Heart left ventricle (tissue), 16 donors: ENCODE measurements at places on chromosomes 13 and 19. TPM values are rescaled to one million over a fixed set of nuclear protein-coding genes. Genes with fewer than 3 reads are reported as not detected.

CADM4 gene
- 7.8 TPM for total RNA-seq

ZNF547 gene
- total RNA-seq = 3.7 TPM

LHB gene
- total RNA-seq = not detected

HSD11B1L gene
- total RNA-seq = 13.4 TPM

DKKL1 gene
- not detected for total RNA-seq

SLAIN1 gene
- total RNA-seq = 14.9 TPM

AXL gene
- total RNA-seq = 13.2 TPM

LYPD5 gene
- total RNA-seq = 1.2 TPM

NRTN gene
- total RNA-seq = 13.9 TPM

DNA sequence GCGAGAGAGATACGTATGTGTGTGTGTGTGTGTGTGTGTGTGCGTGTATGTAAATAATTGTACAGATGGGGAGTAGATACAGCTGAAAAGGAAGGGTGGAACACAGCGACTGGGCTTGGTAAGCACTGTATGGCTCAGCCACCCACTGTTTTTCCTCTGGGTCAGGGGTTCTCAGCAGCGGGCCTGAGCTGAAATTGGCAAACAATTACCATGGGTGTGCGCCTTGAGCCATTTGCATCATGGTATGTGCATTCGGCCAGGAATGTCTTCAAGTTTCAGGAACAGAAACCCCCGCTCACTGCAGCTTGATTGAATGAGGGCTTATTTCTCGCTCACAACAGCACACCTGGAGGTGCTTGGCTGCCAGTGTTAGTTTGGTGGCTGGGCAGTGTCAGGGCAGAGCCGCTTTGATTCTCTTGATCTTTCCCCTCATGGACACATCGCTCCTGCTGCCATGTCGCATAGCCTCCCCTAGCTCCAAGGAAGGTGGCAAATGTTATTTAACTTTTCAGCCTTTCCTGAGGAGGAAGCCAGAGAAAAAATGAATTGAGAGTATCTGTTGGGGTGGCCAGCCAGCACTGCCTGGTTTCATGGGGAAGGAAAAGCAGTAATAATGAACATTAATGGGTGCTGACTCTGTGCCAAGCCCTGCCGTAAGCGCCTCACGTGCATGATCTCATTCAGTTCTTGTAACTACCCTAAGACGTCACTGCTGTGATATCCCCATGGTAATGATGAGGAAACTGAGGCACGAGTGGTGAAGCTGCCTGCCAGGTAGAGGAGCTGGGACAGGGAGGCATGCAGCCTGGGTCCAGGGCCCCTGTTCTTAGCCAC lies 126.9 kb downstream of the SIPA1L3 start:
- DNase-seq = no peak

DNA sequence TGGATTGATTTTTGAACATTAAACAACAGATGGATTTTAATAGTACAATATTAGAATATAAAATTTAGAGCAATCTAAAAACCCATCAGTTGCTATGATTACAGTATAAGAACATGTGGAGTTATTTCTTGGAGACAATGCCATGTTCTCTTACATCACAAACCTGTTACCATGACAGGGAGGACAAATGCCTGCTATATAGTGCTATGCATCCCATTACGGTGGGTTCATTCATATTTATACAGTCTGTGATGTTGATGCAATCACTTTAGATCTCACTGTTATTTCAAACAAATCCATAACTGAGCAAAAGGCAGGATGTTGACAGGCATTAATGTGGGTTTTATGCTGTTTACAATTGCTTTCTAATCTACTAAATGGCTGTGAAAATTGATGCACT lies 467.5 kb downstream of the DIAPH3 start:
- no peak for DNase-seq

DNA sequence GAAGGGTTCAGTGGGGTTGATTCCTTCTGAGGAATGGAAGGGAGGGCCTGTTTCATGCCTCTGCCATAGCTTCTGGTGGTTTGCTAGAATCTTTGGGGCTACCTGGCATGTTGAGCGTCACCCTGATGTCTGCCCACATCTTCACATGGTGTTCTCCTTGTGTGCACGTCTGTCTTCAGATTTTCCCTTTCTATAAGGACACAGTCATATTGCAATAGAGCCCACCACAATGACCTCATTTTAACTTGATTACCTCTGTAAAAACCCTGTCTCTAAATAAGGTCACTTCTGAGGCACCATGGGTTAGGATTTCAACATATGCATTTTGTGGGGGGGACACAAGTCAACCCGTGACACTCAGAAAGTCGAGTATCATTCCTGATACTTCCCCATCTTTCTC lies 257.9 kb downstream of the COG6 start:
- DNase-seq = no peak

GRCh38 chr19:1455002-1455335 lies 5.0 kb downstream of the APC2 start:
- DNase-seq = no peak

DNA sequence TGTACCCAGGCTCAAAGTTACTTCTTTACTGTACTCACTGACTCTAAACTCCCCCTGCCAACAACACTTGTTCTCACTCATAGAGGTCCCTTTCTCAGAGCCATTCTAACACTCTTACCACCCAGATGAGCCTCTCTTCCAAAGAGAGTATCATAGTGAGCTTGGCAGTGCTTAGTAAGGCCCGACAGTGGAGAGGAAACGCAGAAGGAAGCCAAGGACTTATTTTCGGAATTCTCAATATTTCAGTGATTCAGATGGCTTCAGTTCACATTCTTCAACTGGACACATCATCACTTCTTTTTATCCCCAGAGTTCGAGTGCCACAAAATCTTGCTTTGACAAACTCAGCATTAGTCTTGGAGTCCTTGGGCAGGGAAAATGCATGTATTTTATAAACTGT lies 285.9 kb downstream of the DNAJC15 start:
- no peak for DNase-seq

DNA sequence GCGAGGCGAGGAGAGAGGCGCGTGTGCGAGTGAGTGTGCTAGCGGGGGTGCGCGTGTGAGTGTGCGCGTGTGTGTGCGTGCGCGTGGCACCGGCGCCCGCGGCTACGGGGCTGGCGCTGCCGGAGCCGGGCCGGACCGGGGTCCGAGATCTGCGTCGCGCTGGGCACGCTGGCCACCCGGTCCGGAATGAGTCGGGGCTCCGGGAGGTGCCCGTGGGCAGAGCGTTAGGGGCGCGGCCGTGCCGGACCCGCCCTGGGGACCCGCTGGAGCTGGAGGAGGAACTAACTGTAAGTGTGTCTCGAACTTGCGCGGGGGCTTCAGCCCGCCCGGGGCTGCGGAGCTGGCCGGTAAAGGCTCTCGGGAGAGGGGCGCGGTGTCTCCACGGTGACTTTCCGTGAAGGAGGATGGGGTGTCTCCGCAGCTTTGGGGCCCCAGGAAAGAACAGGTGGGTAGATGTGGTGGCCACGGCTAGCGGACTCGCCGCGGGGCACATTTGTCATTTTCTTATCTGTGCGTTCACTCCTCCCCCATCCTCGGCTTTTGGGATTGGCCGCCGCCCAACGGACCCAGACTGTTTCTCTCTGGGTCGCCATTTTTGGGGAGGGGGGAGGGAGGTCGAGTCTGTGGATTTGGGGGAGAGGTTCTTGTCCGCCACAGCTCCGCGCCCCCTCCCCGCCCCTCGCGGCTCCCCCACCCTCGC lies 10.1 kb upstream of the SOX1 start:
- no peak for DNase-seq

- no peak for DNase-seq
Observed at GRCh38 chr19:58584498-58585441, 11.6 kb upstream of the MZF1 start.

DNA sequence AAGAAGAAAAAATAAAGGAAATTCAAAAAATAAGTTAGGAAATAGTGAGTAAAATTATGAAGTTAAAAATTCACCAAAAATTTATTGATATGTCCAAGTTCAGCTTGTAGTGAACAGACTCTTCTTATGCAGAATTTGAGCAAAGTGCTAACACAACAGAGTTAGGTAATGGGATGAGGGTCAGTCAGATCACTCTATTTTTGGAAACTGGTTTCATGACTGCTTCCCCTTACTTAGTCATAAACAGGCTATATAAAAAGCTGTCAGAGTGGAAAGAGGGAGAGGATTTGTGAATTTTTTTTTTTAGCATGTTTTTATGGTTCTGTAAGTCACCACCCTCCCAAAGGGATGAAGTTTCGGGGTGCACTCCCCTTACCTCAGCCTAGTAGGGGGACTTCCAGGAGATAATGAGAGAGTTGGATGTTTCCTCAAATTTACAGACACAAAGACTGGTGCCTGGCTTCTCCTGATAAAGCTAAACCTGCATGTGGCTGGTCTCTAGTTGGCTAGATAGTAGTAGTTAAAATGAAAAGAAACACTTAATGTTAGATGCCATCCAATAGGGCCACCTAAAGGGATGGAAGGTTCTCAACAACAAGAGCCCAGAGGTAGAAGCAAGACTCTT lies 4.5 kb downstream of the CPB2 start:
- DNase-seq = no peak

DNA sequence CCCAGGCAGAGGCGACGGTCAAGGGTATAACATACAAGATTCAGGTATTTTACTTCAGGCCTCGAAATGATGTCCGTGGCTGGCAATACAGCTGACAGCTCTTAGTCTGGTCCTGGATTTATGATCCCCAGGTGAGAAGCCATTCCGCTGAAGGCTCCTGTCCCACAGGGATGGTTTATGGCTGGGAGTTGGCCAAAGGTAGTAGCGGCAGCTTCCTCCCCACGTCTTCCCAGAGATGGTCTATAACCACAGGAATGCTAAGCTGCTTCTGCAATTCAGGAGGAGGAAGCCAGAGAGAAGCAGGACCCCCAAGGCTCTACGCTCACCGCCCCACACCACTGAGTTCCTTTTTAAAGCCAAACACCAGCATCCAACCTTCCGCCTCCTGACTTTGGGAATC lies 27.1 kb downstream of the OLFM2 start:
- DNase-seq = no peak

DNA sequence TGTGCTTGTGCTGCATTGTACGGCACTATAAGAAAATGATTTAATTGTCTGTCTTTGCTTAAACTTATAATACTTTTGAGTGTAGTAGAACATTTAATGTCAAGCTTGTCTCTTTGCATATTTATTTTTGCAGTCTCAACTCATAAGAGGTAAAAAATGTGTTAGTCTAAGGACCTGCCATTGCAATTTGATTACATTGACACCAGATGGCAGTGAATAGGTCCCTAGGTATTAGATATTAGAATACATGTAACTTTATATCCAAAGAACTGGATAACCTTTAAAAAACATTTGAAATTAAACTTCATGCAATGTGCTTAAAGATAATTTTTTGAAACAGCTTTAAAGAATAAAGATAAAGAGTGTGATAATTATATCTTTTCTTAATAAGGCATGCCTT lies 1421.3 kb downstream of the OLFM4 start:
- DNase-seq = no peak

GRCh38 chr13:90120026-90120425 lies 1227.5 kb upstream of the MIR17HG start:
- DNase-seq = no peak

- DNase-seq = no peak
Observed at GRCh38 chr13:85230691-85231093, 568.5 kb downstream of the SLITRK6 start.

- DNase-seq = no peak
Observed at GRCh38 chr13:60327511-60327910, 69.5 kb upstream of the TDRD3 start.

- DNase-seq = peak; percentile 93
Observed at GRCh38 chr19:58002384-58003173, at the start of gene ZNF606. TSS of gene ZNF606 (minus strand) at chr19:58002820. CDS start at chr19:58001319, 1,501 bp downstream.

GRCh38 chr13:113588394-113589111 lies 4.0 kb downstream of the TFDP1 start:
- DNase-seq = no peak
